ENCODE measurements at places on chromosomes 5 and 9.

GRCh38 chr5:151642472-151643140, 44.1 kb downstream of the SPARC start:
- no peak for DNase-seq

DNA sequence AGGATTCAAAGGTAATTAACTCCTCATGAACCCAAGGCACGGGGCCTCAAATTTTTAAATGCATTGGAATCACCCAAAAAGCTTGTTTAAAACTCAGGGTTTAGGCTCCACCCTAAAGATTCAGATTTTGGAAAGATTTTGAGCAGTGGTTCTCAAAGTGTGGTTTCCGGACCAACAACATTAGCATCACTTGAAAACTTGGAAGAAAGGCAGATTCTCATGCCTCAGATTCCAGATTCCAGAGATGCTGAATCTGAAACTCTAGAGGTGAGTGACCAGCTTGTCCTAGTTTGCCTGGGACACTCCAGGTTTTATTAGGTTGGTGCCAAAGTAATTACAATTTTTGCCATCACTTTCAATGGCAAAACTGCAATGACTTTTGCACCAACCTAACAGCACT, 24.7 kb upstream of the TNIP1 start:
- no peak for DNase-seq

DNA sequence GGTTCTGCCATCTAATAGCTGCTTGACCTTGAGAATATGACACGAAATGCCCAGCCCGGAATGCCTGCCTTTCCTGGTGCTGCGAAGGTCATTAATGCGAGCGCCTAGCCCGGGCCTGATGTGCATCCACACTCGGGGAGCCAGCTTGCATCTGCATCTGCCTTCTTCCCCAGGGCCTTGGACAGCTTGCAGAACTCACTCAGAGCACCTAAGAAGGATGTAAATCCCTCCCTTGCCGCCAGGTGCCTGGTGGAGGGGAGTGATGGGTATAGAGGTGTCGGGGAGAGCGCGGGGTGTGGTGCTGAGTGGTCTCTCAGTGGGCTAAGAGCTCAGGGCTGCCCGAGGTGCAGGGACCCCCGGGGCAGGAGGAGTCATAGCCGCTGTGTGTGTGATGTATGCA, 127.2 kb downstream of the MRPL36 start:
- DNase-seq, result no peak

- no peak for DNase-seq
Observed at GRCh38 chr9:81656871-81657337, 32.4 kb downstream of the TLE1 start.

GRCh38 chr5:115214541-115214940, 44.8 kb upstream of the TRIM36 start:
- no peak for DNase-seq

- DNase-seq, result no peak
Observed at GRCh38 chr5:9670371-9670770, 40.2 kb upstream of the TAS2R1 start.

- DNase-seq, result no peak
Observed at GRCh38 chr5:141680751-141681201, 1.3 kb downstream of the ARAP3 start.

GRCh38 chr9:127726871-127727270, 8.2 kb downstream of the TOR2A start:
- no peak for DNase-seq

DNA sequence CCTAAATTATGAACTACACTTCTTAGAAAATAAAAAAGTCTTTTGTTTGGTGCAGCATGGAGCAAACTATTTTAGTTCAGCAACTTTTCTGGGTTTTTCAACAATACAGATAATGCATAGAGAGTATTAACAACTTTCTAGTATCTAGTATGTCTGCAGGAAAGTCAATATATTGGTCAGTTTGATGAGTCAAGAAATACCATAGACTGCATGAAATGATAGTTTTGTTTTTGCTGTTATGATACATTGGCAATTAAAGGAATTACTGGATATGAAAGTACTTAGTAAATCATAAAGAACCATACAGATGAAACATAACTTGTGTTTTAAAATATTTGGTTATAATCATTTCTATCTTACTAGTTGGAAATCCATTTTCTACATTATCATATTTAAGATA, 173.5 kb downstream of the GIN1 start:
- no peak for DNase-seq

DNA sequence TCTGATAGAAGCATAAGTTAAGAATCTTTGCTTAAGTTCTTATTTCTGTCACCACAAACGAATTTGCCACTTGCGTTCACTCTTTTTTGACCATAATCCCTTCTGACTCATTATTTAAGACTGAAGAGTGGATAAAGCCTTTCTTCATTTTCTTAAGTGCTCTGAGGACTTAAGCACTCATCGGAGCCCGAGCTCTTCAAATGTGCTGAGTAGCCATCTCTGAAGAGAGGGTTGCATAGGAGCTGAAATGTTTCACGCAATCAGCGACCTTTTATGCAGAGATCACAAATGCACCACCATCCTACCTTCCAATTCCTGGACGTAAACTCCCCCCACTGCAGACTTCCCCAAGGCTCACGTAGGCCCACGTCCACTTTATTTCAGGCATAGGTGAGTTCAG, 699.2 kb downstream of the IRX1 start:
- DNase-seq, result no peak

GRCh38 chr9:126500600-126501382, 112.9 kb upstream of the LMX1B start:
- DNase-seq, result no peak
